Activated CD4-positive, alpha-beta T cell treated with anti-CD3 and anti-CD28 coated beads, Interleukin-2, Interleukin-4, amounts not matched to agents 100 ng/mL and 50 ng/mL, durations not matched to agents 16 hours and 8 hours (primary cell): ENCODE measurements at places on chromosomes 3 and 15.

DNA sequence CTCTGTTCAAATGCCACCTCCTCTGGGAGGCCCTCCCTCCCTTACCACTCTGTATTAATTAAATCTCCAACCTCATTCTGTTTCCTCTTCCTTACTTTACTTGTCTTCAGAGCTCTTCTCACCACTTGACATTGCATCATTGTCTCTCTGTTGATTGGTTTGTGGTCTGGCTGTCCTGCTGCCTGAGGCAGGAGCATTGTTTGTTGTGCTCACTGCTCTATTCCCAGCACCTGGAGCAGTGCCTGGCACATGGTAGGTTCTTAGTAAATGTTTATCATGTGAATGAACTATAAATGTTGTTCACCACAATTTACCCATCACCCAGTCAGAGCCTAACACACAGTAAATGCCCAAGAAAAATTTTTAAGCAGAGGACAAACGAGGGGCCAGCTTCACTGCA is 6.7 kb upstream of the BFSP2 start:
- no peak for DNase-seq

DNA sequence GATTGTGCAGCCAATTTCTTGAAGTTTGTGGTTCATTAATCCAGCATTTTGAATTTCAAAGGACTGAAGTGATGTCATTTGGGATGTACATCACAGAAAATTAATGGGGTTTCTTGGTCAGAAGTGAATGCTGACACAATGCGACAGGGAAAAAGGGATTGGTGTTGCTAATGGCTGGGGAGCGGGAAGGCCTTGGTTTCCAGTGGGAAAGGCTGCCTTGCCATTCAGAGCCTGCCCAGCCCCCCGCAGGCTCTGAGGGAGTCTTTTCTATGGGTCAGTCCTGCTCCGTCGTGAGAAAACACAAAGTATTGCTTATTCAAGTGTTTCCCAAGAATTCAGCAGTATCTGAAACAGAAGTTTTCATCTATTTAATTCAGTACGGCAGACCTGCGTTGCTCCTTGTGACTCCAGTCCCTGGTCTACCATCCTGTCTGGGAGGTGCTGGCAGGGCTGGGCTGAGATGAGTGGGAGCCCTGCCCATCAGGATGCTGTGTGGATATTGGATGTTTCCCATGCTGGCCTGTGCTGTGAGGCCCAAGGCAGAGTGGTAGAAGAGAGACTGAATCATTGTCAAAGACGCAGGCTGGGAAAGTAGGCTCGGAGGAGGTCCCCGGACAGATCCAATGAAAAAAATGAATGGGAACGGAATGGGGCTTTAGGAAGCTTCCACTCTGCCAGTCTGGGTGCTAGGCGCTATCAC is 111.2 kb upstream of the KLHL25 start:
- DNase-seq: no peak

DNA sequence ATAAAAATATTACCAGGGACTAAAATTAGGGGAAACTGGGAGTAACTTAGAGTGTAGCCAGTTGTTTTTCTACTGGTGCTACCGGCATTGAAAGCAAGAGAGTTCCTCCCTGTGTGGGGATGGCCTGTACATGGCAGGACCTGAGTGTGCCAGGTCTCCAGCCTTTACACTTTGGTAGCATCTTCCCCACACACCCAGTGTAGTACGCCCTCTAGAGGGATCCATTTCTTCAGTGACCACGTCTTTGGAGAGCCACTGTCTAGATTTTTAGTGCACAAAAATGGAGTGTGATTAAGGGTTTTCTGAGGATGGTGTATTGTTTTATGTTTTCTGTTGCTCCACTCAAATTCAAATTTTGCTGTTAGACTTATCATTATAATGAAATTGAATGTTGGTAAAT is 507.0 kb upstream of the TPRG1 start:
- no peak for DNase-seq

DNA sequence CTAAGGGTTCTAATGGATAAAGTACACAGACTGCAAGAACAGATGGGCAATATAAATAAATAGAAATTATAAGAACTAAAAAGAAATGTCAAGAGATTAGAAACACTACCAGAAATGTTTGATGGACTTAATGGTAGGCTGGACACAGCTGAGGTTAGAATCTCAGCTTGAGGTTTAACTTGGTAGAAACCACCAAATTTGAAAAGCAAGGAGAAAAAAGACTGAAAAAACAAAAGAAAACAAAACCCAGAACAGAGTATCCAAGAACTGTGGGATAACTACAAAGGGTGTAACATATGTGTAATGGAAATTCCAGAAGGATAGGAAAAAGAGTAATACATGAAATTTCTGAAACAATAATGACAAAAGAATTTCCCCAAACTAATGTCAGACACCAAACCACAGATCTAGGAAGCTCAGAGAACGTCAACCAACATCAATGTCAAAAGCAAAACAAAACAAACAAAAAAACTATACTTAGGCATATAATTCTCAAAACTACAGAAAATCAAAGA is 35.0 kb downstream of the RFX7 start:
- DNase-seq: no peak

- DNase-seq: no peak
These were observed 16.9 kb downstream of the AMOTL2 start for GRCh38 chr3:134357261-134357913.

DNA sequence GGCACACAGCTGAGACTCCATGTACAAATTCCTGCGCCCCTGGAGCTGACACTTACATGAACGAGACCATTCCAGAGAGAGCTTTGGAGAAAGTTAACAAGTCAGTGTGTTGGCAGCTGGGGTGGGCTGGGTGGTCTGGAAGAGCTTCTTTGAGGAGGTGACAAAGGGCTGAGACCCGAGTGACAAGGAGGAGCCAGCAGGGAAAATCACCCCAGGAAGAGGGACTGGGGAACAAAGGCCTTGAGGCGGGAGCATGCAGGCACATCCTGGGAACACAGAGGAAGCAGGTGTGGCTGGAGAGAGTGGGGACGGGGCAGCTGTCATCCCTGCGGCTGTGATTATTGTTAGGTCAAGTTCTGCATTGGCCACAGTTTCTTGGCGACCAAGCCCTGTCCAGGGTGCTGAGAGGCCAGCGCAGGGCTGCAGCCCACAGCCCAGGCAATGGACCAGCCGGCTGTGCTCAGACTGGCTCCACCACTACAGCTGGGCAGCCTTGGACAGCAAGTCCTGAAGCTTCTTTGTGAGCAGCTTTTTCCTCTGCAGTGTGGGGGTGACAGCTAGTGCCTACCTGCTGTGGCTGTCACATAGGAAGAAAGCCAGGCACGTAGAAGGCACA is 34.2 kb upstream of the PRR23E start:
- no peak for DNase-seq

DNA sequence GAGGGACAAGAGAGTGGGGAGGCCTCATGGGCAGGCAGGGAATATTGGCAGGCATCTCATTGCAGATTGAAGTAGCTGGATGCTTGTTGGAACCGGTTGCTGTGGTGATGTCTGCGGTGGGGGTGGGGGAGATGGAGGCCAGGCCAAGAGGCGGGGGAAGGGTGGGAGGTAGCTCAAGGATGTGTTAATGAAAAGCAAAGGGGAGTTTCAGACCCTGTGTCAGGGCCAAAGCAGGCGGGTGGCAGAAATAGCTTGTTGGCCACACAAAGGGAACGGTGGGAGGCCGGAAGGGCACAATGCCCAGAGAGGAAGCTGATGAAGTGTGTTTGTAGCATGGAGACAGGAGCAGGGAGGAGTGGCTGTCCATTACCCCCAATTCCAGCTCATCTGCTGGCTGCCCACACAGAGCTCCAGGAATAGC is 28.0 kb downstream of the CCDC33 start:
- DNase-seq: no peak
